Fibroblast of the aortic adventitia (primary cell): ENCODE measurements at places on chromosomes 6 and 20. TPM values are rescaled to one million over a fixed set of nuclear protein-coding genes. Genes with fewer than 3 reads are reported as not detected.

GRCh38 chr6:104558746-104559145 lies 301.0 kb downstream of the HACE1 start:
- no peak for DNase-seq

- peak; percentile 63 for DNase-seq
Observed at GRCh38 chr20:645318-646106, 7.5 kb downstream of the SRXN1 start.

GRCh38 chr6:112923940-112924587 lies 576.9 kb downstream of the RFPL4B start:
- no peak for DNase-seq

GRCh38 chr6:163347021-163347446 lies 67.5 kb upstream of the QKI start:
- no peak for DNase-seq

The MAS1L gene
- total RNA-seq: not detected in 2 replicates

The MUC22 gene
- total RNA-seq: not detected in 2 replicates

The C6orf132 gene
- 0.63 and 1.4 TPM in 2 replicates for total RNA-seq
